ENCODE measurements at places on chromosomes 6 and 20. TPM values are rescaled to one million over a fixed set of nuclear protein-coding genes. Genes with fewer than 3 reads are reported as not detected.

DNA sequence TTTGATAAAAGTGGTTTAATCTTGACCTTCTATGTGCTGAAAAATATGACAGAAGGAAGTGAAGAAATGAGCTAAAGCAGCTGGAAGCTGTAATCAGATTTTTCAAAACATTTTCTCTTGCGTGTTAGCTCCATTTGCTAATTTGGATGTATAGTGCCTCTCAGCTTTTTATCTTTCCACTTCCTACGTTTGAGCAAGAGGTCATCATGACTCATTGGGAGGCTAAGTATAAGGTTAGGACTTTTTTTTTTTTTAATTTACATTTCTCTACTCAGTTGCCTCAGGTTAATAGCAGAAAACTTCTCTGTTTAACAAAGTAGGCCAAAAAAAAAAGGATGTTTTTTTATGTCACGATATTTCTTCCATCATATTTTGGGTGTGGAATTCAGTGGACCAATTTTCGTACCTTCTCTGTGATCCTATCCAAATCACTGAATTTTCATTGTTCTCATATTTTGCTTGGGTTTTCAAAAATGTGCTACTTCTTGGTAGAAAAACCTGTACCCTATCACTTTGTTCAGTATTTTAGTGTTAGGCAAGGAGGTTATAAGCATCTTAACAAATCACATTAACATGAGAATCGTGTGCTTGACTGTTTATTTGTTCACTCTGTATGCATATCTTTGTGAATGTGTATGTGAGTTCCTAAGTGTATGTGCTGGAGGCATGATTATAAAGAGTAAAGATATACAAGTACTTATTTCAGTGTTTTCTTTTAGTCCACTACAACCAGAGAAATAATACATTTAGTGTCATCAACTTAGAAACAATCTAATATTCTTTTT is 1028.3 kb upstream of the EYS start:
- no peaks in the 10 kb centered on the region for H3K27me3 ChIP-seq
- H3K36me3 ChIP-seq, result no peaks in the 10 kb centered on the region
- no peaks in the 10 kb centered on the region for H3K4me1 ChIP-seq
- H3K27ac ChIP-seq, result no peak overlapping the region
- DNase-seq, result no peak
- H3K4me3 ChIP-seq, result no peak overlapping the region

- DNase-seq, result no peak
- H3K36me3 ChIP-seq, result no peaks in the 10 kb centered on the region
- H3K27me3 ChIP-seq, result no peaks in the 10 kb centered on the region
- peaks cover 21% of the 10 kb centered on the region for H3K4me1 ChIP-seq
These were observed 46.7 kb upstream of the NNAT start for GRCh38 chr20:37474386-37474785.

GRCh38 chr20:38173237-38174156 is 8.4 kb upstream of the TGM2 start:
- H3K36me3 ChIP-seq, result no peaks in the 10 kb centered on the region
- H3K27ac ChIP-seq, result no peak overlapping the region
- H3K4me1 ChIP-seq, result no peaks in the 10 kb centered on the region
- no peaks in the 10 kb centered on the region for H3K27me3 ChIP-seq

- H3K27me3 ChIP-seq, result no peaks in the 10 kb centered on the region
- DNase-seq, result no peak
- H3K27ac ChIP-seq, result no peak overlapping the region
- H3K4me3 ChIP-seq, result no peak overlapping the region
- no peaks in the 10 kb centered on the region for H3K4me1 ChIP-seq
These were observed 29.2 kb upstream of the CEP85L start for GRCh38 chr6:118680452-118681095.

- H3K36me3 ChIP-seq, result peaks cover 85% of the 10 kb centered on the region
- no peak for DNase-seq
- H3K27me3 ChIP-seq, result no peaks in the 10 kb centered on the region
- H3K4me3 ChIP-seq, result no peak overlapping the region
- no peaks in the 10 kb centered on the region for H3K4me1 ChIP-seq
These were observed 8.9 kb downstream of the CD164 start for GRCh38 chr6:109373331-109373730.

DNA sequence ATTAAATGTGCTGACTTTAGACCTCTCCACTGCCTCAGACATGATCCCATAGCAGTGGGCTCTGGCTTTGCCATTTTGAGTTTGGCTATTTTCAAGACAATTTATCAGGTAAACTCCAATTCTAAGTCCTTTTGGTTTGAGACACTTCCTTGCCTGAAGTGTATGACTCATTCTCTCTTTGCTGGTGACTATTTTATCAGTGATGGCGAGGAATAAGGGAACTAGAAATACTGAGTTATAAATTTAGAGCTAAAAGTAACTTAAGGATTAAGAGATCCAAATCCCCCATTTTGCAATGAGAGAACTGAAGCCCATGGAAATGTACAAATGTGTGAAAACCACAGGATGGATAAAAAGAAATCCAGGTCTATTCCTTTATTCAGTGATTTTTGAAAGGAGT is 30.9 kb upstream of the CD83 start:
- no peak overlapping the region for H3K27ac ChIP-seq
- no peaks in the 10 kb centered on the region for H3K36me3 ChIP-seq
- no peak overlapping the region for H3K4me3 ChIP-seq
- H3K27me3 ChIP-seq, result no peaks in the 10 kb centered on the region
- no peaks in the 10 kb centered on the region for H3K4me1 ChIP-seq
- DNase-seq, result no peak

GRCh38 chr6:113405326-113406047 is 451.7 kb upstream of the MARCKS start:
- H3K27ac ChIP-seq, result no peak overlapping the region
- H3K27me3 ChIP-seq, result no peaks in the 10 kb centered on the region

DNA sequence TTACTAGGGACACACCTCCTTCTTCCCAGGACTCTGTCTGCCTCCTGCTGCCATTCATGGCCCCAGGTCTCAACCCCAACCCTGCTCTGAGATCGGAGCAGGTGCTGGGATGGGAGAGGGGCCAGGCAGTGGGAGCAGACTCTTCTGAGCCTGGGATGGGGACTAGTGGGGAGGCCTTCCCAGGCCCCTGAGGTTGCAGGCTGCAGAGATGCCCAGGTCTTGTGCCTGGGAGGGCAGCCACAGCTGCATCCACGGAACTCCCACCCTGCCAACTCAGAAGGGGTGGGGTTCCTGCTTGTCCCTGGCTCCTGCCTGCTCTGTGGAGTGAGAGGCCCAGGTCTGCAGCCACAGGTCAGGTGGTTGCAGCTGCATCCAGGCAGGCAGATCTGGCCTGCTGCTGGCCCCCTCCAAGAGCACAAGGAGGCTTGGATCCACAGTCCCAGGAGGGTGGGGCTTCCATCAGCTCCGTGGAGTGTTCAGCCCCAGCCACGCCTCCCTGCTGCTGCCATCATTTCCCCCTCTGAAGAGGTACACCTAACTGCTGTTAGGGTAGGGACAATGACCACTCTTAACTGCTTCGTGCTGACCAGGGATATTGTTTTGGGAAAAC is 2.9 kb upstream of the SLC22A1 start:
- H3K4me1 ChIP-seq, result no peaks in the 10 kb centered on the region
- no peak overlapping the region for H3K27ac ChIP-seq
- H3K36me3 ChIP-seq, result no peaks in the 10 kb centered on the region
- no peak for DNase-seq

DNA sequence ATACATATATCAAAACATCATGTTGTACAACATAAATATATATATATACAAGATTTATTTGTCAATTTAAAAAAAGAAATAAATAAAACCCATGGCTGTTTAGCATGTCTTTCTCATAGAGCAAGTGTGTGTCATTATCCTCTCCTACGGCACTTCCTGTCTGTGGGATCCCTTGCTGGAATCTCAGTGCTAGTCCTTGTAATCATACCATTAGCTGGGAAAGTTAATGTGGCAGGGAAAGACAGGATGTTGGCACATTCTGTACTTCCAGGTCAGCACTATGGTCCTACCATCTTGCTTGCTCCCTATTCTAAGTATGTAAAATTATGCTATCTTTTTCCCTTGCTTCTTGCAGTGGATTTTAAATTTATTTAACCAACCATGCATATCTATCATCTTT is 9.5 kb upstream of the SLC17A3 start:
- no peak overlapping the region for H3K27ac ChIP-seq
- no peak overlapping the region for H3K4me3 ChIP-seq
- H3K36me3 ChIP-seq, result no peaks in the 10 kb centered on the region
- no peaks in the 10 kb centered on the region for H3K4me1 ChIP-seq
- no peaks in the 10 kb centered on the region for H3K27me3 ChIP-seq

DNA sequence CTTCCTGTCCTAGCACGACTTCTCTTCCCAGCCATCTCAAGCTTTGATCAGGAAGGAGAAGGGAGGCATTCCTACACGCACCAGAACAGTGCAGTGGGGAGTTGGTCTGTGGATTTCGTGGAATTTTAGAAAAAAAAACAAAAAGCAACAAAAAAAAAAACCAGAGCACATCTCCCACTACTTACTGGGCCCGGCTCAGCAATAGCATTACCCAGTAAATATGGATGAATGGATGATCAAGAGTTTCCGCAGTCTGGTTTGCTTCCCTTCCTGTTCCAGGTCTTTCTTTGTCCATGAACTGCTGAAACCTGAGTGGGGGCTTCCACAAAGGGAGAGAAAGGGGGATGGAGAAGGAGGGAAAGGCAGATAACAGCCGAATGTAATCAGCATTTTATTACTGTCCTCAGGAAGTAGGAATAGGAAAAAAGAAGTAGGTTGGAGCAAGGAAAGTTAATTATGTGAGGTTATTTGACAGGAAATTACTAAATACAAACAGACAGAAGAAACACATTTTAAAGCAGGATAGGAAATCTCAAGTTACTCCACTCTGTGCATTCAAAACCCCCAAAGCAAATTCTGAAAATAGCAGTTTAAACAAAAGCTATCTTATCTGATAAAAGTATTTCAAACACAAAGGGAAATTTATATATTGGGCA is 349.0 kb downstream of the PRL start:
- no peak overlapping the region for H3K27ac ChIP-seq
- DNase-seq, result no peak
- no peak overlapping the region for H3K4me3 ChIP-seq
- H3K4me1 ChIP-seq, result no peaks in the 10 kb centered on the region

GRCh38 chr6:55868771-55869479 is 6.5 kb downstream of the BMP5 start:
- DNase-seq, result no peak
- H3K27ac ChIP-seq, result no peak overlapping the region
- no peaks in the 10 kb centered on the region for H3K27me3 ChIP-seq

DNA sequence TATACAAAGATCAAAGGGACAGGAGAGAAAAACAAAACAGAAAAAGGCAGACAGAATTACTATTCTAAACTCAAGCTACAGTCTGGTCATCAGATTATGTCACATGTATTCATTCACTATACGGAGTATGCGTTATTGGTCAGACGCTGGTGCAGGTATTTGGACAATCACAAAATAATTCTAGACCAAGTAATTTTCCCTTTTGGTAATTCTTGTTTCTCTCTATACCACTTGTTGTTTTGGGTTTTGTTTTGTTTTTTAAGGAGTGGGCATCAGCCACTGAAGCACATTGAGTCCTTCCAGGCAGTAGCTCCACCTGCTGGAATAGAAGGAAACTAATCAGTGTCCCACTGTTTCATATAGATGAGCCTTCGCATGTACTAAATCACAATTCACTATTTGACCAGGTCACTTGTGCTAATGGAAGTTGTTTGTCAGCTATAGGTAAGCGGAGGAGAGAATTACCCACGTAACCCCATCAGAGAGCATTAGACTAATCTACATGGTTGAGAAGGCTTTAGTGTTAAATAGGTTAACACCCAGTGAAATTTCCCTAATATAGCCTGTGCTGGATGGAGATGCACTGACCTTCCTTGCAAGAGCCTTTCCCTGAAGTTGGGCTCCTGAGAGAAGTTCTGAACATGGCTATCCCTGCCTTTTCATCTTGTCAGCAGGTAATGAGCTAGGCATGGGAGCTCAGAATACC is 77.9 kb downstream of the TNFAIP3 start:
- DNase-seq, result peak; percentile 53
- H3K27me3 ChIP-seq, result no peaks in the 10 kb centered on the region

DNA sequence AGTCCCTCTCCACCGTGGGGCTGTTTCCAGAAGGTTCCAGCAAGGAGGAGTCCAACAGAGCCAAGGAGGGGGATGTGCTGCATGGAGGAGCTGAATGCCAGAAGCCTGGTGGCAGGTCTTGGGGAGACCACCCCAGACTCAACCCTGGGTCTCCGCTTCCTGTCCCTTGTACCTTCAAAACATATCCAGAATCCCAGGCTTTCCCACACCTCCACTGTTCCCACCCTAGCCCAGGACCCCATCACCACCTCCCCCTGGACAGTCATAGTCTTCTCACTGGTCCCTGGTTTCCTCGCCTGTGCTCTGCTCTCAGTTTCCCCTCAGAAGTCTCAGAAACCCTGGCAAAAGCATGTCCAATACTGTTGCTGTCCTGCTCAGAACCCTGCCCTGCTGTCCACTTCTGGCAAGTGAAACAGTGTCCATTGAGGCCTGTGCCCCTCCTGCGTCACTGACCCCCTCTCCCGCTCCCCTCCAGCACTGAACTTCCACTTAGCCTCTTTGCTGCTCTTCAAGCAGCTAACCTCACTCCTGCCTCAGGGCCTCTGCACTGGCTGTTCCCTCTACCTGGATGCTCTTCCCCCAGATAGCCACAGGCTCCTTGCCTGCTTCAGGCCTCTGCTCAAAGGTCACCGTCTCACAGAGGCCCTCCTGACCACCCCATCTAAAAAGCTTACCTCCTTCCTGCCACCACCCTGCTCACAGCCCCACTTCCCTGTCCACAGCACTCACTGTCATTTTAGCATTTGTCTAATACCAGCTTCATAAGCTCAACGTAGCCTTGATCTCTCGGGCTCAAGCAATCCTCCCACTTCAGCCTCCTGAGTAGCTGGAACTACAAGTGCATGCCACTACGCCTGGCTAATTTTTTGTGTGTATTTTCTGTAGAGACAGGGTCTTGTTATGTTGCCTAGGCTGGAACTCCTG is 169.2 kb downstream of the GRM4 start:
- H3K4me1 ChIP-seq, result no peaks in the 10 kb centered on the region
- H3K4me3 ChIP-seq, result no peak overlapping the region
- H3K27ac ChIP-seq, result no peak overlapping the region
- no peak for DNase-seq

GRCh38 chr6:89596056-89596455 is 42.5 kb downstream of the LYRM2 start:
- no peaks in the 10 kb centered on the region for H3K4me1 ChIP-seq
- H3K36me3 ChIP-seq, result no peaks in the 10 kb centered on the region
- H3K27me3 ChIP-seq, result no peaks in the 10 kb centered on the region

DNA sequence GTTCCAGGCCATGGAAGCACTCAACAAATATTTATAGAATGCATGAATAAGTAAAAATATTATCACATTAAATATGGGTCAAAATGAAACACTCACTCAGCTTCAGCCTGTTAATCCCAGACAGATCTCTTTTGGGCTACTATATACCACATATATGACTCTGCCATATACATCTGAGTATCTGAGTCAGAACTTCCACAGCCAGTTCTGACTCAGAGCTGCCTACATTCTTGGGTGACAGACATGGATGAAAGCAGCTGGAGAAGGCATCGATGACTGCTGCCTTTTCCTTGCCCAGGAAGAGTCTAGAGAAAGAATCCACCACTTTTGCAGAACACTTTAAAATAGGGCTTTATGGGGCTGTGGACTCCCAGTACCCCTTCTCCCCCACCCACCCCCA is 11.5 kb upstream of the PDYN start:
- DNase-seq, result no peak
- H3K4me3 ChIP-seq, result no peak overlapping the region
- no peaks in the 10 kb centered on the region for H3K36me3 ChIP-seq

Gene MACROD2
- 0.04 TPM for total RNA-seq

Gene PSORS1C1
- not detected for total RNA-seq

Gene C6orf52
- total RNA-seq, result not detected

Gene KIAA1755
- not detected for total RNA-seq

Gene SLC26A8
- total RNA-seq, result not detected

Gene PCK1
- total RNA-seq, result 2.5 TPM

Gene YTHDF1
- 27.1 TPM for total RNA-seq
